Inflammatory macrophage treated with lipopolysaccharide for 1 hour (primary cell): ENCODE measurements at places on chromosomes 1 and 21.

DNA sequence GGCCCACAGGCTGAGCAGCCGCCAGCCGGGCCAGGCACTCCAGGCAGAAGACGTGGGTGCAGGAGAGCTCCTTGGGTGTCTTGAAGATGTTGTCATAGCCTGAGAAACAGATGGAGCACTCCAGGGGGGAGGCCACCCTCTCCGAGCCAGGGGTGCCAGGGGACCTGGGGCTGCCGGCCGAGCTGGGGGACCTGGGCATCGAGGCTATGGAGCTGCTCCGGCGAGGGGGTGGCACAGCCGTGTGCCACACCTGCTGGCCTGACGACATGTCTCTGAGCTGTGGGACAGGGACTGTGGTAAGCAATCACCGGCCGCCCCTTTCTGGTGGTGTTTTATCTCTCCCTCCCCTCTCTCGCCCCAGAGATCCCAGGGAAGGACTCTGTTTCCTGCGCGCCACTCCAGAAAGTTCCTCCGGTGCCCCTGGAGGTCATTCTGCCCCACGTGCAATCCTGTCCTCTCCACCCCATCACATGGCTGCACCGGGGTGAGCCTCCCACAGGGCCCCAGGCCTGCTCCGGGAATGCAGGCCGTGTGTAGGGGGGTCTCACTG lies 1.7 kb downstream of the RNF223 start:
- no peak for DNase-seq

DNA sequence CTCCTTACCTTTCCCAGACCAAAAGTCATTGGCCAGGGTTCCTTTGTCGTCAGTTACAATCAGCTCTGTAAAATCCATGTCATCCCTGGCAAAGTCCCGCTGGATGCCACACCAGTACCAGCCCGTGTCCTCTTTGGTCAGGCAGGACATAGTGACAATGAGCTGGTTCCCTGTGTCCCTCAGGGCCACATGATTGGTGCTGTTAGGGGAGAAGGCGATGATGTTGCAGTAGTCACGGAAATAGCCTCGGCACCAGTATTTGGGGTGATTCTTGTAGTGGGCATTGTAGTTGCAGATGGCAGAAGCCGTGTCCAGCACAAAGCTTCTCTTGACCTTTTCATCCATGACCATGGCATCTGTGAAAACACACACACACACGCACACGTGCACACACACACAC lies 14.8 kb downstream of the ADORA3 start:
- DNase-seq, result no peak

DNA sequence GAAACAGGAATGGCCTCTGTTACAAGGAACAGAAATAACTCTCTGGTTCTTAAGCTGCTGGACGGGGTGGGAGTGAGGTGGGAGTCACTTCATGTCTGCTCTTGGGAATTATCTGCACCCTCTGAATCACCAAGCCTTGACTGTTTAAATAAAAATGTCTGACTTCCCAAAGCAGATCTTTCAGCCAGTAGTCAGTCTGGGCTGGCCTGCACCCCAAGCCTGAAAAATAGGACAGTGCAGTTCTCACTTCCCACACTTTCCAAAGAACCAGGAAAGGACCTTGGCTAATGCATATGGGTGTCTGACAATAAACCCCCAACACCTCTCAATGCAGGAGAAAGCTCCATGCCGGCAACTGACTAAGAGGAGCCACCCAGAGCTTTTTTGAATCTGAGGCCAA lies 796 bp downstream of the S100A7 start:
- no peak for DNase-seq

- no peak for DNase-seq
Observed at GRCh38 chr21:39681257-39681656, 63.7 kb upstream of the IGSF5 start.

- DNase-seq, result no peak
Observed at GRCh38 chr1:3883194-3883925, 16.7 kb downstream of the C1orf174 start.

DNA sequence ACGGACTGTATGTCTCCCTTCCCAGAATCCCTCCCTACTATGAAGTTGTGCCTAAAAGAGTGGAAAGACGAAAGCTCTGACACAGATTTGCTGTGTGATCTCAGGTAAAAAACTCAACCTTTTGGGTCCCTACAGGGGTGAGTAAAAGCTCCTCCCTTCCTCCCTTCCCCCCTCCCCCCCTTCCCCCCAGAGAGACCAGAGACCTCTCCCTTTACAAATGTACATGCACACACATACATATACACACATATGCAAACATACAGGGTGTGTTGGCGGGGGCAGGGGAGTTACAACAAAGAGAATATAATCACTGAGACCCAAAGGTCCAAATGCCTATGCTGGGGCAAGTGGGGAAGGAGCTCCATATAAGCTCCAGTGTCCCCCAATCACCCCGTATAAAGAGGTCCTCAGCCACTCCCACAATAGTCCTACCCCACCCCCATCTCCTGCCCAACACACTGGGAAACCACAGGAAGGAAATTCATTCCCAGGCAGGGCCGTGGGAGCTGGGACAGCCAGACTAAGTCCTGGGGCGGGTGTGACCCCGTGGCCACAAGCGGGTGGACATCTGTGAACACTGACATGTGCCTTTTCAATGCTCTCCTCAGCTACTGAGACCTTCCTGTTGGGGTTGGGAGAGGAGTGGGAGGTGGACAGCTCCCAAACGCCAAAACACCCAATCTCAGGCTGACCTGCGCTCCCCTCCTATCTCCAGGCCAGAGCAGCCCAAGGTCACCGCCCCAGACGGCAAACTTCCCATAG lies 2.0 kb downstream of the MEF2D start:
- DNase-seq, result peak; percentile 69

DNA sequence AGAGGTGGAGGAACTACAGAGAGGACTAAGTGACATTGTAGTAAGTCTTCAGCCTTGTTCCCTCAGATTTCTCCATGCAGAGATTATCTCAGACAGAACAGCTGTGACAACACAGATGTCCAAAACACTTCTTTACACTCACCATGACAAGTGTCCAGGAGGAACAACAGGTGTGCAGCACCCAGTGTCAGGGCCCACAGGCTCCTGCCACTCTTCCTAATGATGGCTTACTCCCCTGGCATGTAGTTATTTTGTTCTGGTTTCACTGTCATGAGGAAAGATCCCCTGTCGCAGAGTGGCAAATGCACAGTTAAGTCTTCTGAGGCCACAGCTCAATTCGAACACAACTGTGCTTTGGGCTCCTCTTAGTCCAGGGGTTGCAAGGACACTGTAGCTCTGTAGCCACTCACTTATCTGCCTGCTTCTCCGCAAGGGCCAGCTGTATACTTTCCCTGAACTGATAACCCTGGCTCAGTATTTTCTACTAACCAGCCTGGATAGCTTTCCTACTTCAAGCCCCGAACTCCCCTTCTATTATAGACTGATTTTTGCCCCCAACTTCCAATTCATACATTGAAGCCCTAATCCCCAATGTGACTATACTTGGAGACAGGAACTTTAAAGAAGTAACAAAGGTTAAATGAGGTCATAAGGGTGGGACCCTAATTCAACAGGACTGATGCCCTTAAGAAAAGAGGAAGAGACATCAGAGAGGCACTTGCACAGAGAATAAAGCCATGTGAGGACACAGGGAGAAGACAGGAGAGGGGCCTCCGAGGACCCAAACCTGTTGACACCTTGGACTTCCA lies 11.1 kb downstream of the PDZK1 start:
- peak; percentile 16 for DNase-seq

- no peak for DNase-seq
Observed at GRCh38 chr1:165228111-165228655, 128.3 kb downstream of the LMX1A start.

DNA sequence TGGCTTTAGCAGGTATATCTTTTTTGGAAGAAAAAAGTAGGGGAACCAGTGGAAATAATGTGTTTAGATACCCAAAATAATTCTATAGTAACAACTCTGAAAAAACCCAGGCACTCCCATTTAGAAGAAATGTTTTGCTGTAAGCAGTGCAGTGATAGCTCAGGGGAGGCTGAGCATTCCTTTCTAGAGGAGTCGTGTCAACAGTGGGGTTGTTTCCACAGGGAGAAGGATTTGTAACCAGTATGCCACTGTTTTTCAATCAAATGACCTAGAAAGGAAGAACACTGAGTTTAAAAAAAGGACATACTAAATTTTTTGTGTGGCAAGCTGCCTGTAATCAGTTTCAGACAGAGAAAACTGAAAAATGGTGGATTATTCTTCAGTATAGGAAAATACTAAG lies 2.4 kb downstream of the PGD start:
- DNase-seq, result no peak

DNA sequence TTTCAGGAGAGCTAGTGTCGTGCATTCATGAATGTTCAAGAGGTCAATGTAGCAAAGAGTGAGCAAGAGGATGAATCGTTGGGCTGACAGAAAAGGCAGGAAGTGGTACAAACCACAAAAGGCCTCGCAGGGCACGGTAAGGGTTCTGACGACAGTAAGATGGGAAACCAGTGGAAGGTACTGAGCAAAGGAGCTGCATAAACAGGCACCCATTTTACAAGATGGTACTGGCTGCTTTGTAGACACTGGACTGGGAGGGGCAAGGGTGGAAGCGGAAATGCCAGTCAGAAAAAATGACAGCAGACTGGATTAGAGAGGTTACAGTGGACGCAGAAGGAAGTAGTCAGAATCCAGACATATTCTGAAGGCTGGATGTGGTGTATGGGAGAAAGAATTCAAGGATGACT lies 123.5 kb downstream of the PTPN14 start:
- no peak for DNase-seq

GRCh38 chr1:110056285-110056683 lies 14.2 kb downstream of the ALX3 start:
- no peak for DNase-seq

- no peak for DNase-seq
Observed at GRCh38 chr1:237281481-237281880, 239.5 kb downstream of the RYR2 start.

- DNase-seq, result no peak
Observed at GRCh38 chr1:103142461-103142860, 34.1 kb upstream of the COL11A1 start.

DNA sequence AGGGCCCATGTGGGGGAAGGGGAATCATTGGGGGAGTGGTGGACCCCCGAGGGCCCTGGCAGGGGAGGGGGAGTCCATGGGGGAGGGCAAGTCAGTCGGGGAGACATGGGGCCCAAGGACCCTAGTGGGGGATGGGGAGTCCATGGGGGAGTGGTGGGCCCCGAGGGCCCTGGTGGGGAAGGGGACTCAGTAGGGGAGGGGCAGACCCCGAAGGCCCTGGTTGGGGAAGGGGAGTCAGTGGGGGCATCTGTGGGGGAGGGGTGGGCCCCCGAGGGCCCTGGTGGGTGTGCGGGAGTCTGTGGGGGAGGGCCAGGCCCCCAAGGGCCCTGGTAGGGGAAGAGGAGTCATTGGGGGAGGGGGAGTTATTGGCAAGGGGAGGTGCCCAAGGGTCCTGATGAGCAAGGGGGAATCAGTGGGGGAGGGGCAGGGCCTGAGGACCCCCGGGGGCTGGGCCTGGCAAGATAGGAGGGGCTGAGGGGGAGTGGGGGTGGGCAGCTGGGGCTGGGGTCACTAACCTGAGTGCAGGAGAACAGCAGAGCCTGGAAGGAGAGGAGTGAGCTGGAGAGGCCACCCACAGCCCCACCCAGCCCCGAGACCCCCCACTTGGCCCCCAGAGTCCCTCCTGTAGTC lies 2.1 kb downstream of the MXRA8 start:
- no peak for DNase-seq

DNA sequence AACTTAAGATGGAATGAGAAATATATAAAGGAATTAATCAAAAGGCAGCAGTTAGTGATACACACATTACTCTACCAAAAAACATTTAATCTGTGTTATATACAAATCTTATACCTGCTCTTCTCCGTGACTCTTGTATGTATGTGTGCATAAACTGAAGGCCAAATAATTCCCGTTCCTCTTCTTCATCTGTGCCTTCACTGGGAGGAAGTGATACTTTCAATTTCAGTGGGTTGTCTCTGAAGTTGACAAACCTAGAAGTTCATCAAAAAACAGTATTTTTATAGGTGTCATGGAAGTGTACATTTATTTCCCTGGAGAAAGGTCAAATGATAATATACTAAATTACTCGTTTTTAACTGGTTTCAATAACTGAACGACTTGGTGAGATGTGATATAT lies 19.3 kb downstream of the TRMT13 start:
- peak; percentile 38 for DNase-seq

- no peak for DNase-seq
Observed at GRCh38 chr1:115090186-115090490, 835 bp upstream of the TSPAN2 start.

DNA sequence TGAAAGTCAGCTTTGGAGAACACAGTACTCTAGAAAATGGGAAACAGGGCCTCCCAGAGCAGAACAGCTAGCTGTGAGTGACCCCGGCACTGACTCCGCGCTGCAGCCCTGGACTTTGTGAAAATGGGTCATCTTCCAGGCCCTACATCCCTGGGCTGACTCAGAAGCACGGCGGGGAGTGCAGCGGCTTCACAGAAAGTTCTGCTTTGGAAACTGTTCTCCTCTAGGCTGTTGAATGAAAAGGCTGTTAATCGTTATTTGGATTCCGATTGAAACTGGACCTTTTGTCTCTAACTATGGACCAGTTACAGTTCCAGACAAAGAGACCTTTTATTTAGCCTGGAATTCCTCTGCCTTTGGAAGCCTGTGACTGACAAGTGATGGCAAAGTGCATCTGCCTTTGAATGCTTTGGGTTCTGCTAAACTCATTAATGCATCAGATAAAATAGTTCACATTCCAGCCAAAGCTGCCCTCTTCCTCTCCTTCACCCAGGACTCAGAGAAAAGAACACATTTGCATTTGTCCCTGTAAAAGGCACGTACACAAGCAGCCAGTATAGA lies 144.9 kb upstream of the HOOK1 start:
- no peak for DNase-seq

DNA sequence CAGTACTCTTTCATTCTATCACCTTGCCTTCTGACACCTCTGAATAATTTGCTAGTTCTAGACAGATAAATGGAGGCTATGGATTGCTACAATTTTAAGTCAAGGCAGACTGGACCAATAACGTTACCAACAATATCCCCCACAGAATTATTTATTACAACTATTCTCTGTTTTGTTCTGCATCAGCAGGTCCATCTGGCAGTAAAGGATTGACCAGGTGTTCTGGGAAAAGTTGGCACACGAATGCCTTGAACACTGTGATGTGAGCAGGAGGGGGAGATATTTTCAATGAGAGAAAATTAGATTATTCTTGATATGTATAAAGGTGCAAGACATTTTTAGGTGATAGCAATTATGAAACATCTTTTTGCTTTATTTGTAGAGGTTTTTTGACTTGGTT lies 718.8 kb upstream of the TMPRSS15 start:
- DNase-seq, result no peak
